ENCODE measurements at places on chromosomes 12 and 14.

DNA sequence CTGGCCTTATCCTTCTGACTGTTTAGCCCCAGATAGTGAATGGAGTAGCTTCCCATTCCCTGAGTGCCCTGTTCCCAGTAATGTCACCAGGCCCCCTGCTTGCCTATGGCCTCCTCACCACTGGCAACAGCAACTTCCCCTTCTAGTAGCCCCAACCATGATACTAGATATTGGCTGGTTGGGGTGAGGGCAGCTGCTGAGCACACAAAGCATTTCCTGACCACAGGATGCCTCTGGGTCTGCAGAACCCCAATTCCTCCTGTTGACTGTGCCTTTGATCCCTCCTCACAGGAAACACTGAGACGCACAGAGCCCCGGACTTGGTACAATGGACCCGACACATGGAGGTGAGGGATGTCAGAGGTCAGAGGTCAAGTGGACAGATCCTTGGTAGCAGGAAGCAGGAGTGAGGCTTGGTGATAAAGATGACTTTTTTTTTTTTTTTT is 597 bp downstream of the SOAT2 start:
- DNase-seq: no peak

GRCh38 chr12:122080149-122081082 is 1.9 kb downstream of the MLXIP start:
- DNase-seq: no peak

GRCh38 chr12:21989819-21990412 is 48.7 kb upstream of the ABCC9 start:
- no peak for DNase-seq

GRCh38 chr14:76836029-76836630 is 9.9 kb downstream of the LRRC74A start:
- no peak for DNase-seq

DNA sequence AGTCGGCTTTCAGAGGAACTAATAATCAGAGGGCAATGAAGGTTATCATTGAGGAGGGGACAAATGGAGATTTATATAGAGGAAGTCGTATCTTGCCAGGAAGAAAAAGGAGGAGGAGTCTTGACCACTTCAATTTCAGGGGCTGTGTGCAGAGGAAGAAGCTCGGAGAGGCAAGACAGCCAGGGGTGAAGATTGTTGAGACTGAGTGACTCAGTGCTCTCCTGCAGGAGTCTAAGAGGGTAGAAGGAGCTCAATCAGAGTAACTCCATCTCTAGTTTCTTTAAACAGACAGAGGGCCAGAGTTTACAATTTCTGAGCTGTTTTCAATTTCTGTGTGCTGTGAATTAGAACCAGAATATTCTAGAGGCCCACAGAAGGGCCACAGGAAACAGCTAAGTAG is 439.3 kb upstream of the PRICKLE1 start:
- DNase-seq: no peak

GRCh38 chr14:27243365-27243764 is 645.5 kb upstream of the NOVA1 start:
- DNase-seq: no peak

Data from NCI-H2081 treated with DMSO at 0.1 percent for 48 hours (cell line).